ENCODE measurements at places on chromosomes 3 and 15.

DNA sequence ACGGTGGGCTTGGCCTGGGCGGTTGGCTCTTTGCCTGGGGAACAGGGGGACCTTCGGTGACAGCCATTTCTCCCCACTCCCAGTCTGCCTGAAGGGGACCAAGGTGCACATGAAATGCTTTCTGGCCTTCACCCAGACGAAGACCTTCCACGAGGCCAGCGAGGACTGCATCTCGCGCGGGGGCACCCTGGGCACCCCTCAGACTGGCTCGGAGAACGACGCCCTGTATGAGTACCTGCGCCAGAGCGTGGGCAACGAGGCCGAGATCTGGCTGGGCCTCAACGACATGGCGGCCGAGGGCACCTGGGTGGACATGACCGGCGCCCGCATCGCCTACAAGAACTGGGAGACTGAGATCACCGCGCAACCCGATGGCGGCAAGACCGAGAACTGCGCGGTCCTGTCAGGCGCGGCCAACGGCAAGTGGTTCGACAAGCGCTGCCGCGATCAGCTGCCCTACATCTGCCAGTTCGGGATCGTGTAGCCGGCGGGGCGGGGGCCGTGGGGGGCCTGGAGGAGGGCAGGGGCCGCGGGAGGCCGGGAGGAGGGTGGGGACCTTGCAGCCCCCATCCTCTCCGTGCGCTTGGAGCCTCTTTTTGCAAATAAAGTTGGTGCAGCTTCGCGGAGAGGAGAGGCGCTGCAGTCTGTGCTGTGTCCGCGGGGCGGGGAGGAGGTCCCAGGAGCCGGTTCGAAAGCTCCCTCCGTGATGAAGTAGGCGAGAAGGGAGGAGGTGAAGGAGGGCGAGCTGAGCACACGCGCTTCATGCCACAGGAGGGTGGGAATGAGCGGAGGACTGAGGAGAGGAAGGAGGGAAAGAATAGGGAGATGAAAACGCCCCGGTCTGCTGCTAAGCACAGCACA is 9.6 kb downstream of the CLEC3B start:
- peak; percentile 60 for DNase-seq

GRCh38 chr15:86121568-86122225 is 42.0 kb downstream of the AGBL1 start:
- no peak for DNase-seq

DNA sequence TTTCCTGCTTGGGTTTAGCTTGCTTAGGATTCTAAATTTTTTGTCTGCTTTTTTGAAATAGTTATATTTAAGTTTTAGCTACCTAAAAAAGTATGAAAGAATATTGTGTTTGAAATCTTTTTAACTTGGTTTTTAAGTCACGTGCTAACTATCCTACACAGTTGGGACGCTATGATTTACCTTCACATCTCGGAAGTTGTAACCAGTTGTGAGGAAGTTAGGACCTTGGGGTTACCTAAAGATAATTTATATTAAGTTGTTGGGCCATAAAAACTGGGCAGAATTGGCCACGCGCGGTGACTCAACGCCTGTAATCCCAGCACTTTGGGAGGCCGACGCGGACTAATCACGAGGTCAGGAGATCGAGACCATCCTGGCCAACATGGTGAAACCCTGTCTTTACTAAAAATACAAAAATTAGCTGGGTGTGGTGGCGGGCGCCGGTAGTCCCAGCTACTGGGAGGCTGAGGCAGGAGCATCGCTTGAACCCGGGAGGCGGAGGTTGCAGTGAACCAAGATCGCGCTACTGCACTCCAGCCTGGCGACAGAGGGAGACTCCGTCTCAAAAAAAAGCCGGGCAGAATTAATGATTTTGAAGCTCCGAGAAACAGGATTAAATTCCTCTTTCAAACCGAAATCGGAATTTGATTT is 1.0 kb downstream of the ZFAND6 start:
- peak; percentile 59 for DNase-seq

GRCh38 chr3:57855281-57855680 is 99.2 kb downstream of the SLMAP start:
- DNase-seq = no peak

DNA sequence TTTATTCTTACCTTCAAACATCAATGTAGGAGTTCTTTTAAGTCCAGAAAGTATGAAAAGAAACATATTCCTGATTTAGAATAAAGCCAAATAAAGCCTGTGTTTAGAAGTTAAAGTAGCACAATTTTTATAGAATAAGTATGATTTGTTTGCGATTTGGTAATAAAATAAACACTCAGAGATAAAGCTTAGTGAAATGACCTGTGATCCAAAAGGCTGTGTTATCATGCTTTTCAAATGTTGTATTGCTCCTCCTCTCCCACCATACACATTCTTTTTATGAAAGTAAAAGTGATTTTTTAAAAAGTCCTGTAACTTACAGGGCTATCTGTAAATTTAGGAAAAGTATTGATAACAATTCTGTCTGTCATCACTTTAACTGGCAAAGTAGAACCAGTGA is 138.6 kb upstream of the CGNL1 start:
- DNase-seq = no peak

DNA sequence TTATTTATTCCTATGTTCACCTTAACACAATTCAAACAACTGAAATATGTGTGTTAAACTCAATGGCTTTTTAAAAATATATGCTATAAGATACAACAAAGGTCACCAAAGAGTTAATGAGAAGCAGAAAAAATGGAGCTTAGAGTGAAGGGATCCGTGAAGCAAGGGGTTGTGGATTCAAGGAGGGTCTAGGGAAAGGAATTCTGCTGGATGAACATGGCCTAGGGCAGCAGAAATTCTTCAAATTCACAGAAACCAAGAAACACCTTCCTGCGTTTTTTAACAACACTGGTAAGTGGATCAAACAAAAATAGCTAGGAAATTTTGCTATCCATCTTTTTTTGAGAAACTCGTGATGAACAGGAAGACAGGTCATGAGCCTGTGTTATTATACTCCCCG is 59.3 kb upstream of the PLSCR5 start:
- DNase-seq = no peak

DNA sequence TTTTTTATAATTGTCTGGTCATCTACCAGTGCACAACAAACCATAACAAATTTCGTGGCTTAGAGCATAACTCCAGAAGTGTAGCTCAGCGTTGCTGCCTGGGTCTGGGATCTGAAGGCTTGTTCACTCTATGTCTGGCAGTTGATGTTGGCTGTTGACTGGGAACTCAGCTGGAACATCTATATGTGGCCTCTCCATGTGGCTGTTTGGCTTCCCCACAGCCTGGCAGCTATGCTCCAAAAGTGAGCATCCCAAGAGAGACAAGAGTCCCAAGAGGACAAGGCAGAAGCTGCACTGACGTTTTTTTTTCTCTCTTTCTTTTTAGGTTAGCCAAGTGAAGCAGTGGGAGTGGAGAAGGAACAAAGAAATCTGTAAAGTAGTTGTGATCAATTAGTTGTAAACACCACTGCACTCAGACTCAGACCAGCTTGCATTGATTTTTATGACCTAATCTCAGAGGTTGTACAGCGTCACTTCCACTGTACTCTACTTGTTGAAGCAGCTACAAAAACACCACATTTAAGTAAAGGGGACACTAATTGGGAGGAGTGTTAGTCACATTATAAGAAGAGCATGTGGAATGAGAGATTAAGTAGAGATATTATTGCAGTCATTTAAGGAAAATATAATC is 2.5 kb upstream of the GPR176 start:
- no peak for DNase-seq

DNA sequence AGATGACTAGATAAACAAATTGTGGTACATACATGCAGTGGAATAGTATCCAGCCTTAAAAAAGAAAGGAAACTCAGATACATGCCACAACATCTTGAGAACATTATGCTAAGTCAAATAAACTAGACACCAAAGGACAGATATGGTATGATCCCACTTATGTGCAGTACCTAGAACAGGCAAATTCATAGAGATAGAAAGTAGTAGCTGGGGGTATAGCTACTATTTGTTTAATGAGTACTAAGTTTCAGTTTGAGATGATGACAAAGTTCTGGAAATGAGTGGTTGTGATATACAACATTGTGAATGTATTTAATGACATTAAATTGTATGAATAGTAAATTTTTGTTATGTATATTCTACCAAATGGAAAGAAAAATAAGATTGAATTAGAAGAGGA is 477.2 kb upstream of the CFAP20DC start:
- DNase-seq = no peak

DNA sequence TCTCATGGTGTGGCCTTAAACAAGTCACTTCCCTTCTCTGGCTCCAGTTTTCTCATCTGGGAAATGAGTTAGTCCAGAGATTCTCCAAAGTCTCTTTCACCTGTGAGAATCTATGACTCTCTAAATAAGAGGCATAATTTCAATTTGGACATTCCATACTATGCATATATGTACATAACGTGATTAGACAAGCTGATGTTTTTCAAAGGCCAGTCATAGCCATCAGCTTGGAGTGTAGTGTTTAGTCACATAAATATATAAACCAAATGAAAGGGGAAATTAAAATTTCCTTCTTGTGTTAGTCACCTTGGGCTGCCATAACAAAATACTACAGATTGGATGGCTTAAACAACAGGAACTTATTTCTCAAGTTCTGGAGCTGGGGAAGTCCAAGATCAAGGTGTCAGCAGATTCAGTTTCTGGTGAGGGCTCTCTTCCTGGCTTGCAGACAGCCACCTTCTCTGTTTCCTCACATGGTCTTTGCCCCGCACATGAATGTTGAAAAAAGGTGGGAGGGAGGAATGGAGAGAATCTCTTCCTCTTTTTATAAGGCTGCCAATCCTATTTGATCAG is 19.4 kb downstream of the TMEM41A start:
- no peak for DNase-seq

- no peak for DNase-seq
Measured at GRCh38 chr3:146343551-146343950, 92.6 kb upstream of the PLSCR4 start.

DNA sequence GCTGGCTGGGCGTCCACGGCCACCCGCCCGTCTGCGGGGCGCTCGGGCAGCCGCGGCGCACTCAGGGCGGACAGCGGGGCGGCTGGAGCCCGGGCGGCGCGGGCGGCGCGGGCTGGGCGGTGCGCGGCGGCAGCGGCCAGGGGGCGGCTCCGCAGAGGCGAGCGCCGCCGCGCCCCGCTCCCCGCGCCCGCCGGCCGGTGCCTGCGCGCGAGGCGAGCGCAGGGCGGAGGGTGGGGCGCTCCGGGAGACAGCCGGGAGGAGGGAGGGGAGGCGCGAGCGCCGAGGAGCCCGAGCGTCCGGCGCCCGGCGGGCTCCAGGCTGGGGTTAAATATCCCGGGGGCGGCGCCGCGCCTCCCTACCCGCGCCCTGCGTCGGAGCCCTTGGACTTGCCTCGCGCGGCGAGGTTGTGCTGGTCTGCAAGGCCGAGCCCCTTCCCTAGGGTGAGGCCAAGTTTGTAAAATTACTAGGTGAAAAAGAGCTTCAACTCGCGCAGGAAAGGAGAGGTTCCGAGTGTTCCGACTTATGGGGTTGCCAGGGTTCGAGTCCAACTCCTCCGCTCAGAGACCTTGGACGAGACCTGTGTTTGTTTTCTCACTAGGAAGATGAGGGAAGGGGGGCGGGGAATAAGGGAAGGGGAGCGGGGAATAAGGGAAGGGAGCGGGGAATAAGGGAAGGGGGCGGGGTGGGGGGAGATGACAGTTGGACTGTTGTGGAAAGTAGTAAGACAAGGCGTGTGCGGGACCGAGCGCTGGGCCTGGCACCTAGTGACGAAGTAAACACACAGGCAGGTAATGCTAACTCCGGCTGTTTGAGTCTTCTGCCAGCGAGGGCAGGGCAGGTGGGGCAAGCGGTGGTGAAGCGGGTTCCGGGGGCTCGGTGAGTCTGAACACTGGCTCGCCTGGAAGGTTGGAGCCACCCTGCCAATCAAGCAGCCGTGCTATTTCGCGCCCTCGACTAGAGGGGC is at the start of gene TNFAIP8L3:
TNFAIP8L3 (minus strand) TSS at position 301 of the 964 bp plus-strand sequence. CDS start 311 bp downstream, outside the sequence.
- DNase-seq = peak; percentile 66

GRCh38 chr15:46088486-46089445 is 453.9 kb downstream of the SQOR start:
- DNase-seq = no peak

Measured in aorta (tissue), 5 donors.